MCF 10A (cell line): ENCODE measurements at places on chromosomes 4 and X. TPM values are rescaled to one million over a fixed set of nuclear protein-coding genes. Genes with fewer than 3 reads are reported as not detected.

ZNF157 gene
- total RNA-seq, result not detected in 2 replicates

DNA sequence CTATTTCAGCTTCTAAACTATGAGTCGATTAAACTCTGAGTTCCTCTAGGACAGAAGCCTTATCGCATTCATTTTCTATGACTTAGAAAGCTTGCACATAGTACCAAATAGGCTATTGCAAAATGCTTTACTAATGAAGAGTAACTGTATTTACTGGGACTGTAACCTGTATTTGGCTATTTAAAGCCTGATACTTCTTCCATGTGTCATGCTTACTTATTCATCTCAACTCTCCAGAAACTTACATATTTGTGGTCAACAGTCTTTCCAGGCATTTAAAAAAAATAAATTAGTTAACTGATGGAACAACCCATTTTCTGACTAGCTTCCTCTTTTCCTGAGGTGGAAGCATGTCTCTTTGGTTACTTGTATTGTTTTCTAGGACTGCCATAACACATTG is 467.9 kb downstream of the PCDH11X start:
- no peaks in the 10 kb centered on the region for H3K4me1 ChIP-seq
- H3K27me3 ChIP-seq, result no peaks in the 10 kb centered on the region
- H3K36me3 ChIP-seq, result no peaks in the 10 kb centered on the region
- H3K4me3 ChIP-seq, result no peak overlapping the region
- H3K27ac ChIP-seq, result no peak overlapping the region

GRCh38 chr4:174152717-174153466 is 130.6 kb downstream of the FBXO8 start:
- H3K27me3 ChIP-seq, result peaks cover 95% of the 10 kb centered on the region
- H3K36me3 ChIP-seq, result no peaks in the 10 kb centered on the region
- no peaks in the 10 kb centered on the region for H3K4me1 ChIP-seq
- no peak overlapping the region for H3K27ac ChIP-seq
- no peak for DNase-seq

GRCh38 chrX:108019382-108019875 is 25.4 kb upstream of the VSIG1 start:
- H3K36me3 ChIP-seq, result peaks cover 6% of the 10 kb centered on the region
- no peak for DNase-seq
- H3K27me3 ChIP-seq, result peaks cover 80% of the 10 kb centered on the region
- no peaks in the 10 kb centered on the region for H3K4me1 ChIP-seq

- no peak overlapping the region for H3K4me3 ChIP-seq
- no peaks in the 10 kb centered on the region for H3K27me3 ChIP-seq
- H3K4me1 ChIP-seq, result no peaks in the 10 kb centered on the region
- no peak overlapping the region for H3K27ac ChIP-seq
- peaks cover 76% of the 10 kb centered on the region for H3K36me3 ChIP-seq
Measured at GRCh38 chr4:185404031-185404430, 7.4 kb downstream of the ANKRD37 start.

- DNase-seq, result no peak
- peaks cover 23% of the 10 kb centered on the region for H3K27me3 ChIP-seq
- peaks cover 54% of the 10 kb centered on the region for H3K36me3 ChIP-seq
- H3K27ac ChIP-seq, result no peak overlapping the region
- H3K4me1 ChIP-seq, result no peaks in the 10 kb centered on the region
Measured at GRCh38 chrX:46456125-46456922, 88.9 kb downstream of the ZNF674 start.
